Aorta (tissue), 5 donors: ENCODE measurements at places on chromosomes 3 and 15. TPM values are rescaled to one million over a fixed set of nuclear protein-coding genes. Genes with fewer than 3 reads are reported as not detected.

Gene TMEM40
- total RNA-seq, result 0.84 TPM

DNA sequence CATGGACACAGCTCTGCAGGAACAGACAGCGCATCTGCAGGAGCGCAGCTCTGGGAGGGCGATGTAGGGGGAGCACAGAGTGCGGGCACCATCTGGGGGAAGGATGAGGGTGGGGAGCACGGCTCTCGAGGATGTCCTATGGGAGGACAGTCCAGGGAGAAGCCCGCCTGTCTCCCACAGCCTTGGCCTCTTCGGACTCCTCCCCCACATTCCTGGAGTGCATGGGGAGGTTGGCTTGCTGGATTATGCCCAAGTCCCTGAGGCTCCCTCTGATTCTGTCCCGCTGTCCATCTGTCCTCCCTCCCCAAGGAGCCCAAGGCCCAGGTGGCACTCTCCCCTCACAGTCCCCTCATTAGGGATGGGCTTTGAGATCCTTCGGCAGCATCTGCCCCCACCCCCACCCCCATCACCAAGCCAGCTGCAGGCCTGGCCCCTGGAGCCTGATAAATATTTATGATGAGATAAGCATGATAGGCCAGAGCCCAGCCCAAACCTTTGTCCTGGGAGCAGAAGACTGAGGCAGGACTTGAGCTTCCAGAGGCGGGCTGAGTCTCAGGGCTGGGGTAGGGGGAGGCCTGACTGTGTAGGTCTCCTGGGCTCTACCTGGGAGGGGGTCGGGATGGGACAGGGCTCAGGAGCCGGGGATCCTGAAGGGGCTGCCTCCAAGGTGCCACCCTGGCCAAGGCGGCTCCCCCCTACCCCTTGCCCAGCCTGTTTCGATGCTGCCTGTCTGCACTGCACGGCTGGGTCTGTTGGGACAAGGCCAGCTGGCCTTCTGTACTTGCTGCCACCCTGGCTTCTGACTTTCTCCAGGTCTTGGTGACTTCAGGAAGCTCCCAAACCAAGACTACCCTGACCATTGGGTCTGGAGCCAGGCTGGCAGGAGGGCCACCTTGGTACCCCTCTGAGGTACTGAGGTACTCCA, 28.6 kb upstream of the SEMA3F start:
- DNase-seq, result peak; percentile 71

DNA sequence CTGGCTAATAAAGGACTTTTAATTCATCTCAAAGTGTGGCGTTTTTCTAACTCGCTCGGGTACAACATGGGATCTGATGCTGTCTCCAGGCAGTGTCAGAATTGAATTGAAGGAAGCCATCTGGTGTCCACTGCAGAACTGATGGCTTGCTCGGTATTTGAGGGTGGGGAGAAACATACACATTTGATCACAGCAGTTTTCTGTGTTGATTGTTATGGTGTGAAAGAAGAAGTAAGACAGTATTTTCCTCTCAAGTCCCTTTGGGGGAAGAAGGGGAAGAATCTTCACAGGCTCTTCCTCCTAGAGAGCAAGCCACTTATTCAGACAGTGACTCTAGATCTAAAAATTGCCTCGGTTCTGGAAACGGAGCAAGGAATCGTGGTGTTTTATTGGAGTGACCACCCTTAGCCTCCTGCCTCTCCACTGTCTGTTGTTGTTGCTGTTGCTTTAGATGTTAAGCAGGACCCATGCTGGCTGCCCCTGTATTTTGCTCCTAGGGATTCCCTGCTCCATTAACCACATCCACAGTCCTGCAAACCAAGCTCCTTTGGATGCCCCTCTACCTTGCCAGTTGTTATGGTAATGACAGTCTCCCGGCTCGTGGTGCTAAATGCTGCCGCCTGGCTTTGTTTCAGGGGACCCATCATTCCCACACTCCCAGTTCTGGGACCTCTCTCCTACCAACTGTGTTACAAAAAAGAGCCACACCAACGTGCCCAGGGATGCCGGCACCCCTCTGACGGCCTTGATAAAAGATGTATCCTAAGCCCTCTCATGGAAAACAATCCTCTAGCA, 15.3 kb upstream of the MCCC1 start:
- no peak for DNase-seq

- no peak for DNase-seq
These were observed 1046.4 kb downstream of the NTRK3 start for GRCh38 chr15:87209891-87210689.

DNA sequence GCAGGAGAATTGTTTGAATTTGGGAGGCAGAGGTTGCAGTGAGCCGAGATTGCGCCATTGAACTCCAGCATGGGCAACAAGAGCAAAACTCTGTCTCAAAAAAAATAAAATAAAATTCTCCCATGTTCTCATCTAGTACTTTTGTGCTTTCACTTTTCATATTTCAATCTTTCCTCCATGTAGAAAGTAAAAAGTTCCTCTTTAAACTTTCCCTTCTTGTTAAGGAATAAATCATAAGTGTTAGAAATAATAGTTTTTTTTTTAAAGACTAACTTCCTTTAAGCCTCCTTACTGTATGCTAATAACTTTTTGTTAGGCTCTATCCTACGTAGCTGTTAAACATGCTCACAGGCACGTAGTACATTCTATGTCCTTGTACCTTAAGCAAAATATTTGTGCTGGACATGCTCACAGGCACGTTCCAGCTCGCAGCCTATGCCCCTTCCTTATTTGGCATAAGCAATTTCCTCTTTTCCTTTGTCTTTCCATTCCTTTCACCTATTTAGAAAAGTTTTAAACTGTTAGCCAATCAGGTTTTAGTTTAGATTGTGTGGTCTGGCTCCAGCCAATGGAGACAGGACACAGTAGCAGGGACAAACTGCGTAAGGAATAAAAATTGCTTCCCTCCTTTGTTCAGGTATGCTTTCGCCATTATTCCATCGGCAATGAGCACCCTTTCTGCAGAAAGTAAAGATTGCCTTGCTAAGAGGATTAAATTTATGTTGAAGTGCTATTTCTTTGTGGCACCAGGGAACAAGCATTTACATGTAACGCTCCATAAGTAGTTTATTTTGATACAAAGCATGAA, 38.9 kb upstream of the PIK3CB start:
- no peak for DNase-seq

GRCh38 chr3:70716832-70717231, 404.4 kb upstream of the MDFIC2 start:
- DNase-seq, result peak; percentile 45

Gene CCR9
- total RNA-seq, result not detected

DNA sequence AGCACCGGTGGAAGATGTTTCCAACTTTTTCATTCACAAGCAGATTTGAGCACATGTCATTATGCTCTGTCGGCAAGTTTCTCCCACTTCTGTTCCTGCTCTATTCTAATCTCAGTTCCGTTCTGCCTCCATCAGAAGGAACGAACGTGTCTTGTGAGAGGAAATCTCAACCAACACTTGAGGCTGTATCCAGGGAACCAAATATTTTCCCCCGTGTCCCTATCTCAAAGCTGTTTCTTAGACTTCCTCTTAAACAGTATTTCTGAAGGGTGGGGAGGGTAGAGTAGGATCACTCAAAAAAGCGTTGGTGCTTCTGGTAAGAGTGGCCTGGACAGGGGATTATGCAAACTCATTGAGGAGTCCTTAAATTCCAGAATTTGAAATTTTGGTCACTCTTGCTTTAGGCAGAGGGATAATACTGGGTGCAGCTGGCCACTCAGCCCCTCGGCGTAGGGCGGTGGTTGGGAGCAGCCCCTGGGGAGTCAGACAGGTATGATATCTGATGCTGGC, 54.9 kb downstream of the FRMD4B start:
- DNase-seq, result no peak

- DNase-seq, result no peak
These were observed 105.4 kb downstream of the CACNA1D start for GRCh38 chr3:53599771-53600170.

GRCh38 chr3:139127101-139127500, 82.4 kb upstream of the PRR23C start:
- DNase-seq, result no peak

GRCh38 chr3:56693750-56694149, 10.7 kb upstream of the TASOR start:
- DNase-seq, result no peak

GRCh38 chr15:82882273-82882928, 70.1 kb downstream of the HOMER2 start:
- no peak for DNase-seq

GRCh38 chr3:186651678-186652215, 11.5 kb downstream of the FETUB start:
- no peak for DNase-seq

DNA sequence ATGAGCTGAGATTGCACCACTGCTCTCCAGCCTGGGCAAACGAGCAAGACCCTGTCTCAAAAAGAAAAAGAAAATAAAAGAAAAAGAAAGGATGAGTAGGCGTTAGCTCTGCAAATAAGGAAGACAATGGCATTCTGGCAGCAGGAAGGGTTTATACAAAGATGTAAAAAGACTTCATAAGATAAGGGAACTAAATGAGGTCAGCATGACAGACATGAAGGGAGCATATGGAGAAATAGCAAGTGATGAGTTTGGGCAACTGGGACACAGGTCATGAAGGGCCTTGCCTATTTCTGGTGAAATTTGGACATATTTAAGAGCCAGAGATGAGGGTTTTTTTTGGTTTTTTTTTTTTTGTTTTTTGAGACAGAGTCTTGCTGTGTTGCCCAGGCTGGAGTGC, 24.5 kb downstream of the TMEM266 start:
- DNase-seq, result no peak

Gene GOLGA6L4
- 6.8 TPM for total RNA-seq

DNA sequence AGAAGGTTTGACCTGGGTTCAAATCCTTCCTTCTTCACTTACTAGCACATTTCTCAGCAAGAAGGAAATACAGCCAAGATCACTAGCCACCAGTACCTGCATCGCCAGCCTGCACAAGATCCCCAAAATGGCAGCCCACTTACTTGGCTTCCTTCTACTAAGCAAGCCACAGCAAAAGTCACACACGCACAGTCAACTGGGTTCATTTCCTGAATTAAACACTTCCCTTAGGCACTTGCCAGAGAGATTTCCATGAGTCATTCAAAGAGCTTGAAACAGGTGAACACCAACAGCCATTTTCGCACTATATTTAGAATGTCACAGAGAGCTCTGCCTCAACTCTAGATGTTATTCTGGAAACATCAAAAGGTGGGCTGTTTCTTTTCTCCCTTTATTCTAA, 42.6 kb downstream of the MGLL start:
- DNase-seq, result peak; percentile 21

DNA sequence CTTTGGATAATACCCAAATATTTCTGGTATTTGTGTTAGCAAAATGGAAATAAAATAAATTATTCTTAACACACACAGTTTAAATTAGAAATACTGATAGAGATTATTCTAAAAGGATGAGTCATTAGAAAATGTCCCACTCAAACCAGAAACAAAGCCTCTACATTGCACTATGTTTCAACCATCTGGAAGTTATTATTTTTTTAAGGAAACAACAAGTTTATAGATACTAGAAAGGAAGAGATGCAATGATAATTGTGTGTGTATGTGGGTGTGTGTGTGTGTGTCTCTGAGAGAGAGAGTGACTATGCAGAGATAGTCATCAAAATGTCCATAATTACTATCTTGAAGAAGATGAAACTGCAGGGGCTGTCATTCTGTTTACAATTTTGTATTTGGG, 1340.5 kb downstream of the ROBO1 start:
- no peak for DNase-seq

Gene OR5K2
- not detected for total RNA-seq

GRCh38 chr3:170437176-170437575, 18.5 kb downstream of the CLDN11 start:
- no peak for DNase-seq

DNA sequence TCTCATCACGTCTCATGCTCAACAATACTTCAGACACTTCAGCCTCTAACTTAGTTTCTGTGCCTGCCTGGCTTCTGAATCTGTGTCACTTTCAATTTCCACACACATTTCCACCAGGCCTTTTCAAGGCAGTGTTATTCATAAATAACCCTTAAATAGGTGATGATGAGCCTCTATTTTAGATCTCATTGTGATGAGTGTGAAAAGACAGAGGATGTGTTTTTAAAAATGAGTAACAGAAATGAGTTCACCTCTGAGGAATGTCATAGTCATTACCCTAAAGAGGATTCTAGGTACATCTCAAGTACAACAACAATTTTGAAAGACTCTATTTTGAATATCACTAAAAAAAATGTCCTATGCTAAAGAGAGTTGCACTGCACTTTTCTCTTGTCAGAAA, 64.6 kb downstream of the STAC start:
- DNase-seq, result no peak

- DNase-seq, result no peak
These were observed 93.2 kb downstream of the TP63 start for GRCh38 chr3:189724356-189724755.

- no peak for DNase-seq
These were observed 97.9 kb upstream of the MEX3B start for GRCh38 chr15:82143390-82144385.

DNA sequence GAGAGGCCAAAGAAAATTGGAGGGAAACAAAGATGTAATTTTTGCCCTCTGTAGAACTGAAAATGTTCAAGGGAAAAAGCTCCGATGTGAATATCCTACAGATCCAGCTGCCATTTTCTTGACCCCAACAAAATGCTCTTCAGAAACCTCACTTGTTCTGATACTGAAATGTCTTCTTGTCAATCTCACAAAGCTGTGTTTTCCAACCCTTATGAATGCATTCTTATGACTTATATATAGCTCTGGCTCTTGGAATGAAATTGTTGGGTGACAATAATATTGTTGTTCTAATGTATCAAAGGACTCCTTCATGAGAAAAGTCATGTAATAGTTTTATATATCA, 157.1 kb upstream of the TGFBR2 start:
- no peak for DNase-seq

DNA sequence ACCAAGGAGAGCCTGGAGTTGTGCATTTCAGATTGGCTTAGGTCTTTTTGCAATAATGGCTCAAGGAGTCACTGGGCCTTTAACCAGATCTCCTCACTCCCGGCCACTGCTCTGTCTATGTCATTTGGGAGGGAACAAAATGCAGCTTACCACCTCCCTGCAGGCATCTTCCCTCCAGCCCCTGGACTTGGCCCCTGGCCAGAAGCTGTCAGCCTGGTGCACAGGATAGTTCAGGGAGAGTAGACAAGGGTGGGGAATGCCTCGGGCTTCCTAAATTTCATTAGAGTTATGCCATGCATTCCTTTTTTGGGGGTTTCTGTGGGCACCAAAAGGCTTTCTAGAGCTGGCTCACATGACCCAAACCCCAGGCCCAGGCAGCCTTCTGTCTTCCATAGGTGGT, 70.2 kb upstream of the HRH1 start:
- DNase-seq, result no peak

GRCh38 chr3:178718995-178719635, 182.9 kb downstream of the KCNMB2 start:
- DNase-seq, result no peak

Gene CCDC39
- total RNA-seq, result 0.60 TPM

- no peak for DNase-seq
These were observed 23.8 kb downstream of the LRRC28 start for GRCh38 chr15:99275061-99275460.

Gene RASGRP1
- 1.5 TPM for total RNA-seq

Gene PAK6
- total RNA-seq, result 0.91 TPM

GRCh38 chr3:186374376-186374775, 12.3 kb upstream of the DGKG start:
- DNase-seq, result no peak

Gene TMCO5A
- total RNA-seq, result not detected

Gene GOLGA8T
- total RNA-seq, result 0.48 TPM
